SK-N-DZ (cell line): ENCODE measurements at places on chromosomes 4 and X.

GRCh38 chrX:12026481-12026880 lies 111.8 kb upstream of the FRMPD4 start:
- no peak for DNase-seq

DNA sequence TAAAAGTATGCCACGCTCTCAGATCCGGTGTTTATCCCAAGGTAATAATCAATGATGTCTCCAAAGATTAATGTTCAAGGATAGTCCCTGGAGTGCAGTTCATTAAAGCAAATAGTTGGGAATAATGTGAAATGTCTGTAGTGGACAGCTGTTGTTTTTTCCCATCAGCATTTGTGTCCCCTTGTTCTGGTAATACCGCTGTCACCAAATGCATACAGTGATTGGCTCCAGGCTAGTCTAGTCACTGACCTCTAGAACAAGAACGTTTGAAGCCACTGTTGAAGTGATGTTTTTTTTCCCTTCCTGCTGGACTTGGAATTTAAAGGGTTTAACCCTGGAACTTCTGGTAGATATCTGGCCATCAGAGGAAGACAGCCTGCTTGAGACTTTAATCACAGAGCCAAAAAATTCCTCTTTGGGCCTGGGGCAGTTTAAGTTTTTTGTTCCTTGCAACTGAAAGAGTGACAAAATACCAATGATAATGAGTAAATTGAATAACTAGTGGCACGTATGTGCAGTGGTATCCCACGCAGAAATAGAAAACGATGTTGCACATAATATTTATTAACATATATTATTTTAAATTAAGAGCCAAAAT lies 30.6 kb downstream of the HSD17B11 start:
- DNase-seq = no peak

GRCh38 chrX:129744861-129745321 lies 6.1 kb downstream of the XPNPEP2 start:
- no peak for DNase-seq

DNA sequence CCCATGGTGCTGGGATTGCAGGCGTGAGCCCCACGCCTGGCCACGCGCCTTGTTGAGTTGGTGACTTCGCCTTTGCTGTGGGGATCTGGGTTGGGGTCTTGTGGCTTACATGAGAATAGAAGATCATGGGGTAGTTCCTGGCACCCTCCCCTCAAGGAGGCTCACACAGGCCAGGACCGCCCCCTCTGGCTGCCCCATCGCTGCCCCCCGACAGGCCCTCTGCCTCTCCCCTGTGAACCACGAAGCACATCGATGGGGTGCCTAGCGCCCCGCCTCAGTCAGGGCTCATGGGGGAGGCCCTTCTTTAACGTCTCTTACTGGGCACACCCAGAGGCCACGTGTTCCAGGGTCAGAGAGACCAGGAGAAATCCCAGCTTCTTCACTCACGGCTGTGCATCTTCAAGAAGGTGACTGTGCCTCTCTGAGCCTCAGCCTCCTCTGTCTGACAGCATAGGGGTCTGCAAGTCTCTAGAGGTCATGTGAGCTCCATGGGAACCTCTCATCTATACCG lies 23.6 kb upstream of the SPON2 start:
- DNase-seq = no peak

GRCh38 chr4:86955888-86956451 lies 21.2 kb downstream of the AFF1 start:
- no peak for DNase-seq
